ENCODE measurements at places on chromosomes 11 and 22.

DNA sequence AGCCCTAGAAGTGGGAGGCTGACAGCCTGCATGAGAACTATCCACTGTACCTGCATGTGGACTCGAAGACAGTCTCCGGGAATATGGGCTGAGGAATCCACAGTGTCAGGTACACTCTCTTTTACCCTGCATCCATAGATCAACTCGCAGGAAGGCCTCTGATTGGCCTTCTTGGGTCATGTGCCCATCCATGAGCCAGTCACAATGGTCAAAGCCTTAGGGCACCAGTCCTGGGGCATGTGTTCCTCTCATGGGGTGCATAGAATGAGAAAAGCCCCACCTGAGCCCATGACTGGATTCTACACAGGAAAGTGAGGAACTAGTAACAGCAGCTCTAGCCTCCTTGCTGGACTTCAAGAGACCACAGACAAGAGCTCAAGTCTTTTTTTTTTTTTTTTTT lies 10.6 kb downstream of the ART1 start:
- DNase-seq, result no peak

GRCh38 chr11:17972987-17973386 lies 39.9 kb downstream of the SERGEF start:
- peak; percentile 11 for DNase-seq

GRCh38 chr11:115869780-115870431 lies 365.7 kb upstream of the CADM1 start:
- peak; percentile 76 for DNase-seq

- DNase-seq, result no peak
Observed at GRCh38 chr11:113873236-113873626, 2.1 kb downstream of the USP28 start.

DNA sequence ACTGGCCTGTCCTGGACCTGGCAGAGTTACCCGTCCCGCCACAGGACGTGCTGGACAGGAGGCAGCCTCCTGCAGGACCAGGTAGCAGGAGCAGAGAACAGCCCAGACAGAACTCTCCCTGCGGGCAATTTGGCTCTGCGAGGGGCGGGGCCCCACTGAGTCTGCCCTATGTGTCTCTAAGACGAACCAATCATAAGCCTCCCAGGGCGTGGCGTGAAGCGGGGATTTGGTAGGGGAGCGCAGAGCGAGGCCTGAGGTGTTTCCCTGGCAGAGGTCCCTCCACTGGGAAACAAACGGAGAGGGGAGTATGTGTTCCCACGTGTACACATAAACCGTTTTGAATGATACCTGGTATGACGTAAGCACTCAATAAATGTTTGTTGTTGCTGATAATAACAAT lies 7.4 kb downstream of the CD82 start:
- no peak for DNase-seq

- no peak for DNase-seq
Observed at GRCh38 chr11:131854391-131854790, 484.0 kb downstream of the NTM start.

DNA sequence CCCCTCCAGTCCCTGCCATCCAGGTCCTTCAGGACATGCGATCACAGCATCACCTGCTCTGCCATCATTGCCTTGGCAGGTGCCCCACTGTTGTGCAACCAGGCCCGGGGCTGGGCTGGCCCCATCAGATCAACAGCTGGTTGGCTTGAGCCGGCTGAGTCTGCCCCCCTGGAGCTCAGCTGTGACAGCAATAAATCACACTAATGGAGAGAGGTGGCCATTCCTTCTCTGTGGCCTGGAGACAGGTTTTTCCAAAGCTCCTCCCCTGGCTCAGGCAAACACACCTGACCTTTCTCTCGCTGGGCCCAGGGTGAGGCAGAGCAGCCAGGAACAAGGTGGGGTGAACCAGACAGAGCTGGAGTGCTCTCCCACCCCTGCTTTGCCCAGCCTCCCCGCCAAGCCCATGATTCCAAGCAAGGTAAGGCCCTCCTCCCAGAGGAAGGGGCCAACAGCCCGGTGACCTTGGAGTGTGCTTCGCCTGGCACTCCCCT lies 8.9 kb upstream of the FXYD2 start:
- DNase-seq, result peak; percentile 35

DNA sequence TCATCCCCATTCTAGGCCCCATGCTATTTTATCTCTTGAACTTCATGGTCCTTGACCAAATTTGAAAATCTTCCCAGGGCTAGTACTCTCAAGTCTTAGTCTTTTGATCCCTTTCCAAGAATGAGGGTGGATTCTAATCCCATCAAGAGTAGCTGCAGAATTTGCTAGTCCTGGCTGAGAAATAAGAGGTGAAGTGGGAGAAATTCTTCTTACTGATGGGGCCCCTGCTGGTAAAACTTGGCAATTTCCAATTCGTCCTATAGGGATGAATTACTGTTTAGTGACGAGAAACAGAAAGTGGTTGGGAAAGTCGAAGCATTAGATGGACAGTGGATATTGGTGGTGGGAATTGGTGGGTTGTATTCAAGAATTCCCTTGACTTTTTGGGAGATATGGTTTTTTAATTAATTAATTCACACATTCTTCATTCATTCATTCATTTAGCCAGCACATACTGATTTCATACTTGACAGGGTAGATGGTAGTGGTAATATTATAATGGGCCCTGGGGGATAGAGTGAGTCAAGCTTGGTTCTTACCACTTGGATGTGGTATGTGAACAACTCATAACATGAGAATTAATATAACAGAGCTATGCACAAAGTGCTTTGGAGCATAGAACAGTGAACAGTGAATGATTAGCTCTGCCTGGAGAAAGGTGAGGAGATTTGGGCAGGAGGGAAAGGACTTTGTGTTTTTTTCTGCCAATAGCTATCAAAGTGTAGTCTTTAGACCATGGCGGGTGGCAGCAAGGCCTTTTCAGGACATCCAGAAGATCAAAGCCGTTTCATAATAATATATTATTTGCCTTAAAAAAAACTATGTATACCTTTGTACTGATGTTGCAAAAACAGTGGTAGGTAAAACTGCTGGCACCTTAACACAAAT lies 103.8 kb downstream of the STIM1 start:
- no peak for DNase-seq

DNA sequence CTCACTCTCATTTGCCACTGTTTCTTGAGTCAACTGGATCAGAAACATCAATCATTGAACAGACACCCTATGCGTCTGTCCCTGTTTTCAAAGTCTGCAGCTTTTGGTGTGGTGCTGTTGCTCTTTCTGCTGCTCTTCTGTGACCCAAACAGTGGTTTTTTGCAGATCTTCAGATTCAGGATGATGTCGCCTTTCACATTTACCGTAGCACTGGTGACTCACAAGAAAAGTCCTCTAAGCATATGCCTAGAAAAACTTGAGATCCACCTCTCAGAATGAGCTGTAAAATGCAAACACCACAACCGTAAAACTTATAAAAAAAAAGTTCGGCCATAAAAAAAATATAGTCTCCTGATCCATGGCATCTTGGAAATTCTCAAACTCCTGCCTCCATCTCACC lies 400.4 kb downstream of the NTM start:
- no peak for DNase-seq

- DNase-seq, result no peak
Observed at GRCh38 chr11:37298173-37298572, 700.1 kb upstream of the RAG2 start.

DNA sequence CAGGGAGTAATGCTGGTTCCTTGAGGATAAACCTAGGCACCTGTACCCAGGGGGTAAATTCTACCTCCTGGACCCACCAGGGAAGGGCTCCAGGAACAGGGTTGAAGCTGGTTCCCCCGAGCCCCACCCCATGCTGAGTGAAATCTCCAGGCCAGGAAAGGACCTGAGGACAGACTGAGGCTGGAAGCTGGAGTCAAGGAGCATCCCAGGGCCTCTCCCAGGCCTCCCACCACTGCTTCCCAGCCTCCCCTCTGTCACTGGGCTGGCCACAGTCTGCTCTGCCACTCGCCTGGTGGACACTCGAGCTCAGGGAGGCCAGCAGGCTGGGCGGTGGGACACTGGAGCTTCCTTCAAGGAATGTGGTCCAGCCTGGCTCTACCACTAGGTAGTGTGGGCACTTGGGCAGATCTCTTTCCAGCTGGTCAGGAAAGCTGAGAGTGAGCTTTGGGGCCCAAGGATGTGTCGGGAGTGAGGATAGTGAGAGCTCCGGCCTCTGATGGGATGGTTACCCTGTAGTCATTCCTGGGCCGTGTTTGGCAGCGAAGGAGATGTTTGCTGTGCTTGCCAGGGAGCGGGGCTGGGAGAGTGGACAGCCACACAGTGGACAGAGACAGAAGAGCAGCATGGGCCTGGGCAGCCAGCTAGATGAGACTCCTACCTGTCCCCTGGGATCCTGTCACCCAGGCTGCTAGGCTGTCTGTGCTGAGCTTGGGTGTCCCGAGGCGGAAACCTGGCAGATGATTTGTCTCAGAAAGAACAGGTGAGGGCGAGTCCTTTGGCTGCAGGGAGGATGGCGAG lies 3.4 kb downstream of the OVOL1 start:
- DNase-seq, result no peak

DNA sequence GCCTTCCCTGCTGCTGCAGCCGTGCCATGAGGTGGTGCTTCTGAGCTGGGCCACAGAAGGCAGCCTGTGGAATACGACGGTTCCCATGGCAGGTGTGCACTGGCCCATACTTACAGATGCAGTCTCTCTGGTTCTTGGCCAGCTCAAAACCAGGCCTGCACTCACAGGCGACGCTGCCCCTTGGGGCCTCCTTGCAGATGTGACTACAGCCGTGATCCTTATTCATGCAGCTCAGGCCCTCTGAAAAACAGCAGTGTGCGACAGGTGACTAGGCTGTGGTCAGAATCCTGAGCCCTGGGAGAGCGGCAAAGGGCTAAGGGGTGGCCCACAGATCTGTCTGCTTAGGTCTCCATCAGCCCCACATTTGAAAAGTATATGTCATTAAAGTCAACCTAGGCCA lies 22.1 kb downstream of the SCUBE2 start:
- no peak for DNase-seq

DNA sequence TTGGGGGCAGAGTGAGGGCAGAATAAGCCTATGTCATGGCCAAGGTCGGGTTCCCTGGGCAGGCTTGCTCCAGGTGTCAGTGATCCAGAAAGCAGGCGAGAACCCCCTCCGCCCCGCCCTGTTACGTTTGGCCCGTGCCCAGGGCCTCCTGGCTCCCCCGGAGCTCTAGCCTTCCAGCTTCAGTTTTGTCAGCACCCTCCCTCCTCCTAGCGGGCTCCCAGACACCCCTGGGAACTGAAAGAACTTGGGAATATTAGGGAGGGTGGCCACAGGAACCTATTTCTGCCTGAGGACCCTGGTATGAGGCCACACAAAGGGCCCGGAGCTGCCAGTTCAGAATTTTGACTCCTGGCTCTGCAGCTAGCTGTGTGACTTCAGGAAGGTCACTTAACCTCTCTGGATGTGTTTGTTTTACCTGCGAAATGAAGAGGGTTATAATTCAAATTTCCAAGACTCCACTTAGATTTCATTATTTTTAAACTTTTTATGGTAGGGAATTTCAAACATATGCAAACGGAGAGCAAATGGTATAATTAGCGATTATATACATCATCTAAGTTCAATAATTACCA lies 1.2 kb downstream of the TUBA8 start:
- DNase-seq, result no peak

DNA sequence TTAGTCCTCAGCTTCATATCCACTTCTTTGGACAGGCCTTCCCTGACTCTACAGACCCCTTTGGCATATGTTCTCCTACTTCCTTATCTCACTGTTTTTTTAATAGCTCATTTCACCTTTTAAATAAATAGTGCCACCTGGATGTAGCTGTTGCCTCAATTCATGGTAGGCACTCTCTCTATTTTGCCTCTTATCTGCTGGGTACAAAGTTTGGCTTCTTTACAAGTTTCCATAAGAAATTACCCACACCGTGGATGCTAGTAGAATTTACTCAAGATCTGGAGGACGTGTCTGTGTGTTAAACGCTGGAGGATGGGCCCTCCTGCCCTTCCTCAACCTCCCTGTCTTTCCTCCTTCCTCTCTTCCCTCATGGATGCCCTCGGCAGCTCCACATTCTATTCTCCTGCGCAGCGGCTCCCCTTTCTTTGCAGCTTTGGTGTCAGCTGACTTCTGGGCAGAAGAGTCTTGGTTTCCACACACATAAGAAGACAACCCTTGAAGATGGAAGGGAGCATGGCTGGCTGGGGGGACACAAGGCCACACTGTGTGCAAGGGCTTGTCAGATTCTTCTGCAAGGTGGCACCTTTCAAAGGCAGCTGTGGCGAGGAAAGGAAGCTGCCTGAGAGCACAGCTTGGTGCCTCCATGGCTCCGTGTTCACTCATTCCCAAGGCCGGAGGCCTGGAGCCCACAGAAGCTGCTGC lies 212.6 kb downstream of the SNX19 start:
- no peak for DNase-seq

DNA sequence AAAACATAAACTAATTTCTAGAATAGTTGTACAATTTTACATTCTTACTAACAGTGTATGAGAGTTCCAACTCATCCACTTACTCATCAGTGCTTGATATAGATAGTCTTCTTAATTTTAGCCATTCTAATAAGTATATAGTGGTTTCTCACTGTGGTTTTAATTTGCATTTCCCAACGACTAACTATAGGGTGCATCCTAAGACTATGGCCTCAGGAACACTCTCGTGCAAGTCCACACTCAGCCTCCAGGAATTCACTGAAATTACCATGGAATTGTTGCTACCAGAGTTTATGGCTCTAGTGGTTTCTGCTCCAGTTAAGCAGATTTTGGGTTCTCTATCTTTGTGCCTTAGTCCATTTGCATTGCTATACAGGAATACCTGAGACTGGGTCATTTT lies 60.1 kb upstream of the GUCY1A2 start:
- no peak for DNase-seq

- DNase-seq, result no peak
Observed at GRCh38 chr11:42972741-42973140, 339.1 kb upstream of the API5 start.

DNA sequence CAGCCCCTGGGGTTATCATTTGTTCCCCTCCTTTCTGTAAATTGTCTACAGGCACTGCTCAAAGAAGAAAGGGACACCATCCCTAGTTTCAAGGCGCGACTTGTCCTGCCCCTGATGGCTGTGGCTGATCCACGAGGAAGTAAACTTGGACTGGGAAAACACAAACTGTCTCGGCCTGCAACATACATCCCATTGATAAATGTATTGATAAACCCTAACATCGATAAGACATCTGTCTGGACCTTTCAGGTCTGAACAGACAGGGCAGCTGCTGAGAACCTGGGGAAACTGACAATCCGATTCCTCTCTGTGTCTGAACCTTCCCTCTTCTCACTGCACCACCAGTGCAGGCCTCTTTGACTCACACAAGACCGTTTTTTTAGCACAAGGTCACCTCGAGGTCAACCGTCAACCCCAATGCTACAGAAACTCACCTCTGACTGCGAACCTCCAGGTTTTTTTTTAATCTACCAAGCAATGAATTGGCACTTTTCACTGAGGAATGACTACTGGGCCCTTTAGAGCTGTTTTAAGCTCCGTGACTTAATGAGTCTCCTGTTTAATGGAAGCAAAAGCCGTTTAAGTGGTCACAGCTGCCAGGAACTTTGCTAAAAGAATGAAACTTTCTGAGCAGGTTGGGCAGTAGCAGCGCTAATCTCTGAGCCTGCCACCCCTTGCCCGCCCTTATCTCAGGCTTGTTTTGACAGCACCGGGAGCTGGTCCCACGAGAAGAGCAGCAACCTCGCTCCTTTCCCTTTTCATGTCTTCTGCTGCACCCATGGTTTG lies 203.8 kb upstream of the TMEM45B start:
- peak; percentile 76 for DNase-seq

- DNase-seq, result no peak
Observed at GRCh38 chr11:118438314-118438931, 2.1 kb downstream of the KMT2A start.

GRCh38 chr11:113248702-113249490 lies 65.5 kb upstream of the TTC12 start:
- no peak for DNase-seq

- DNase-seq, result peak; percentile 24
Observed at GRCh38 chr11:76781807-76782530, 1.2 kb upstream of the TSKU start.

All from NCI-H524 (cell line).